ENCODE measurements at places on chromosomes 5 and 9. TPM values are rescaled to one million over a fixed set of nuclear protein-coding genes. Genes with fewer than 3 reads are reported as not detected.

GRCh38 chr5:134451936-134452505 is 40.3 kb upstream of the CDKN2AIPNL start:
- peak; percentile 75 for DNase-seq

- DNase-seq: peak; percentile 76
Measured at GRCh38 chr5:158718738-158719505, 380.8 kb downstream of the EBF1 start.

Gene CCDC192
- not detected for total RNA-seq

- peak; percentile 22 for DNase-seq
Measured at GRCh38 chr5:142810081-142810480, 39.9 kb downstream of the ARHGAP26 start.

Gene TAF11L3
- not detected for total RNA-seq

DNA sequence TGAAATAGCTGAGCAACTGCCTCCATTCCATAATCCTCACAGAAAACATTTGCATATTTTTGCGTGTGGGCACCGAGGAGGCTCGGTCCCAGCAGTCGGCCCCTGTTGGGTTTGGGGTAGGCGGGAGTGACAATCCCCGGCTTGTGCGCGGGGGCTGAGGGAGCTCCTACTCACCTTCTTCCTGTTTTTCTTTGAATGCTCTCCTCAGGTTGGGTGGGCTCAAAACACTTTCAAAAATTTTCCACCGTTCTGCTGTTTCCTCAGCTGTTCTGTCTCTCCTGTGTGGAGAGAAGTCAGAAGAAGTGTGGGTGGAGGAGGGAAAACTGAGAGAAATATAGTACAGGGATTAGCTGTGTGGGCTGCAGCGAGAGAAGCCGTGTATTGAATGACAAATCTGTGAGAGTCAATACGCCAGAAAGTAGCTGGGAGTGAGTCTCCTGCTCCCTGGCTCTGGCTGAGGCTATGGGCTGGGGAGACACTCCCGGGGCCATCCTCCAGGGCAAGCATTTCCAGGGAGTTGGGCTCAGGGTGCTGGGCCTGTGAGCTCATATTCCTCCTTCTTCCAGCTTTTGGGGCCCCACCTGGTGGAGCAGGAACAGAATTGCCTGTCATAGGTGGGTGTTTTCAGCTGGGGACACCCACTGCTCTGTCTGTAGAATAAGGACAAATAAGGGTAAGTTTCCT is 84.7 kb downstream of the CMYA5 start:
- DNase-seq: no peak

GRCh38 chr5:83516377-83516776 is 44.8 kb downstream of the VCAN start:
- DNase-seq: peak; percentile 26

- DNase-seq: no peak
Measured at GRCh38 chr9:97759581-97760288, 62.6 kb upstream of the XPA start.

GRCh38 chr5:120655828-120656435 is 191.8 kb downstream of the PRR16 start:
- DNase-seq: no peak

GRCh38 chr9:86486891-86487837 is 133.0 kb upstream of the TUT7 start:
- peak; percentile 36 for DNase-seq

DNA sequence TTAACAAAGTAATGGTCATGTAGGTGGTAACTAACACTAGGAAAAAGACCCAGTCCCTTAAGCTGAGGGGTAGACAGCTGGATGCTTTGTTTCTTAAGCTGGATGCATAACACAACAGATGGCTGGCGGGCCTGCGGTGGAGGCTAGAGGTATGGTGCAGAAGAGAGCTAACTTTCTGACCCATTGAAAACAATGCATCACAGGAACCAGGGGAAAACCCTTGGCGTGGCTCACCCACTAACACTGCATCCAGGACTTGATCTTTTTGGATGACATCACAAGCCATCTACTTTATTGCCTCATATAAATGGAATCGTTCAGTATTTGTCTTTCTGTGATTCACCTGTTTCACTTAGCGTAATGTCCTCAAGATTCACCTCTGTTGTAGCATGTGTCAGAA is 138.7 kb downstream of the AUH start:
- DNase-seq: no peak

Gene PCDH12
- not detected for total RNA-seq

Gene LCN15
- not detected for total RNA-seq

- DNase-seq: no peak
Measured at GRCh38 chr9:131521822-131522221, 9.2 kb downstream of the UCK1 start.

Gene SLC1A1
- total RNA-seq: 6.4 TPM

GRCh38 chr5:138466125-138466899 is 1.0 kb downstream of the EGR1 start:
- peak; percentile 25 for DNase-seq

- DNase-seq: no peak
Measured at GRCh38 chr9:84567805-84568204, 101.7 kb upstream of the NTRK2 start.

DNA sequence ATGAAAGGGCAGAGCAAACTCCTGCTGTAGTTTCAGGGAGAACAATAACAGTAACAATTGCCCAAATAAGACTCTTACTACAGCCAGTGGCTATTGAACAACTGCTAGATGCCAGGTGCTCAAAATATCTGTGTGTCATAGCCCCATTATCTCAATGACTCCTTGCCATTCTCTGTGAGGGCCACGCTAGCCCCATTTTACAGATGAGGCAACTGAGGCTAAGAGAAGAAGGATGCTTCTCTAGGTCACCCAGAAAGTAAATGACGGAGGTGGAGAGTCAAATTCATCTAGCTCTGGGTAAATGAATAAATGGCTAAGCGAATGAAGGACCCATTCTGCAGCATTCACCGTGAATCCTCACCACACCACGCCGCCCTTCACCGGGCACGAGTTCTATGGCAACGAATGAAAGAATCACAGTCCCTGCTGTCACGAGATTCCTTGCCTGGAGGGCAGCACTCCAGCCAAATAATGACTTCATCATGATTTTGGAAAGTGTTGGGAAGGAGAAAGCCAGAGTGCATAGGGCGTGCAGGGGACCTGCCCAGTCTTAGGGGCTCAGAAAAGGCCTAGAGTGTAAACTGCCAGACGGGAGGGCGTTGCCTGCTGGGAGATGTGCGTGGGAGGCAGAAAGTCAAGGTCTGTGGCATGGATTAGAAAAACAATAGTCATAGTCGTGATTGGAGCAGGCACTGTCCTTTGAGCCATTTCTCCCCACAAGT is 147.2 kb downstream of the C9orf50 start:
- DNase-seq: peak; percentile 68

Gene LRRC70
- total RNA-seq: 0.64 TPM

- DNase-seq: no peak
Measured at GRCh38 chr5:35134278-35135030, 86.7 kb upstream of the AGXT2 start.

DNA sequence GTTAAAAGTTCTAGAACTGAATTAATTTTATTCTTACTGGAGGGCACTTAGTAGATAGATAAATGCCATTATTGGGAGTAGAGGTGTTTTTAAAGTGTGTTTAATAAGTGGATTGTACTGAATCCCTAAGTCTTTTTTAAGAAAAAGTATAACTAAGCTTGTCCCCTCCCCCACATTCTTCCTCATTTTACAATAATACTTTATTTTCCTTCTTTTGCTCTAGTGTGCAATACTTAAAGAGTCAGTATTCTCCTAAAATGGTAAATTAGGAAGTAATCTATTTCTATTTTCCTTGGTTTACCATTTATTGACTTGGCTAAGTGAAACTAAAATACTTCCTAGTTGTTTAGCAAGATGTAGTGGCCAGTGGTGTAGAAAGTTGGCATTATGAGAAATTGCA is 11.6 kb downstream of the UBLCP1 start:
- no peak for DNase-seq

Gene PCDHB13
- total RNA-seq: 3.3 TPM

DNA sequence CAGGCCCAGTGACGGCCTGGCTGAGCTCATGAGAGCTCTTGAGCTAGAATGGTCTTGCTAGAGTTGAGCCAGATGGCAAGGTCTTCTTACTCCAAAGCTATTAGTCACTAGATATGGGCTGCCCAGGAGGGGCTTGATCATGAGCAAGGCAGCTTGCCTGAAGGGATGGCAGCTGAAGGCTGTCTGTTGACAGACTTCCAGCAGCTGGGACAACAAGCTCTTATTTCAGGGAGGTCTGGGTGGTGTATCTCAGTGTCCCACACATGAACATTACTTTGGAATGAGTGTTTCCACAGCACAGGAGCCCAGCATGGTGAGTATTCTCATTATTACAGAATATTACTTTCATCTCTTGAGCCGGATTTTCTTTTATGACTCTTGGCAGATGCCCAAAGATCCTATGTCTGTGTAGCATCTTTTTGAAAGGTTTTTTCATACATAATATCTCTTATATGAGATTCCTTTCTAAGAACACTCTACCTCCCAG is 414.1 kb downstream of the ARHGEF28 start:
- DNase-seq: peak; percentile 92
